GM03348 (cell line): ENCODE measurements at places on chromosomes 7 and 10.

- DNase-seq = no peak
Measured at GRCh38 chr7:74283858-74284447, 5.3 kb upstream of the CLIP2 start.

GRCh38 chr7:150685219-150686029, at the start of gene GIMAP2:
Gene GIMAP2, plus strand, starts transcription at chr7:150685706. Its CDS starts 1,354 bp downstream, at chr7:150687060.
- DNase-seq = peak; percentile 34

DNA sequence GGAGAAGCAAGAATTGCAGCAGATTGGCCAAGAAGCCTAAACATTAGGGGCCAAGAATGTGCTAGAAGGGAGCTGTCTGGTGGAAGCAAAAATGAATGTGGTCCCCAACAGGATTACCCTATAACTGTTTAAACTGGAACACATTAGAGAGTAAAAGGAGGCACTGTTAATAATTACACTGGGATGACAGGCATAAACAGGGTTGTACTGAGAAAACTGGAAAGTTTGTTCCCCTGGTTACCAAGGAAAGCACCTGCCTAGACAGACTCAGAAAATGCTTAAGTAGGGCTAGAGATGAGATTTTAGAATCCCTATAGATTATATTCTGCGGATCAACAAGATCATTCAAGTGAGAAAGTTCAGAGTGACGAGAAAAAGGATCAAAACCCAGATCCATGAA, 100.8 kb downstream of the CTTNBP2 start:
- DNase-seq = no peak

DNA sequence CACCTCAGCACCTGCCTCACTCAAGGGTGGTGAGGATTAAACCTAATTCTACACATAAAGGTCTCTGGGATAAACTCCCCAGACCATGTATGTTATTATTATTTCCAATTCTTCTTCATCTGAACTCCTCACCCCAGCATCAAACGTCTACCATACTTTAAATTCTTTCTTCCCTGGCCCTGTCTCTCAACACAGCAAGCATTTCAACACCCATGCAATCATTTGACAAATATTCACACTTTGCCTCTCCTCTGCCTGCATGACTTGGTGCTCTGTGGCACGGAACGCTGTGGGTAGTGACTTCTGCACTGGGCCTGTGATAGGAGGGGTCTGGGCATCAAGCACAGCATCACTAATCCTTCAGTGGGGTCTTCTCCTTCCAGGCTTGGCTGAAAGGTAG, 490.8 kb downstream of the TNS3 start:
- peak; percentile 66 for DNase-seq

GRCh38 chr7:35384761-35385700, 131.1 kb upstream of the TBX20 start:
- DNase-seq = no peak

DNA sequence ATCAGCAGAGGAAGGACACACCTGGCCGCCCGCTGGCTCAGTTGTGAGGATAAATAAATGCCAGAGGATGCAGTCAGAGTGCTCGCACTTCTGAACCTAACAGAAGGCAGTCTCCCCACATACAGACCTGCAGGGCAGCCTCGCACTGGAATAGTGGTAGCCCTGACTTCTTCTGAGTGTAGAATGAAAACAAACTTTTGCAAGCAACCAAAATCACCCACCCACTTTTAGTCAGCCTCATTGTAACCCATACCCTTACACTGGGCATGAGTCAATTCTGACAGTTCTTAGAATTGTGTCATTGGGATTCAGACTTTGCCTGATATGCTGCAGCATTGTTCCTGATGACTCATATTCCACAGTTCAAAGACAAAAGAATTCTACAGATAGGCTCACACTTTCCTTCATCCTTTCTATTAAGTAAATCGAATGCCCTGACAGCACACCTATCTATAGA, 167.0 kb upstream of the CDK1 start:
- DNase-seq = peak; percentile 65

GRCh38 chr7:27094304-27095049, 1.3 kb downstream of the HOXA1 start:
- no peak for DNase-seq

- no peak for DNase-seq
Measured at GRCh38 chr10:283916-284356, 148.7 kb downstream of the ZMYND11 start.

- DNase-seq = peak; percentile 29
Measured at GRCh38 chr10:109456566-109457301, 466.6 kb downstream of the XPNPEP1 start.

- no peak for DNase-seq
Measured at GRCh38 chr7:102934701-102935100, 21.9 kb downstream of the LRRC17 start.

- no peak for DNase-seq
Measured at GRCh38 chr10:359762-360161, 224.5 kb downstream of the ZMYND11 start.

DNA sequence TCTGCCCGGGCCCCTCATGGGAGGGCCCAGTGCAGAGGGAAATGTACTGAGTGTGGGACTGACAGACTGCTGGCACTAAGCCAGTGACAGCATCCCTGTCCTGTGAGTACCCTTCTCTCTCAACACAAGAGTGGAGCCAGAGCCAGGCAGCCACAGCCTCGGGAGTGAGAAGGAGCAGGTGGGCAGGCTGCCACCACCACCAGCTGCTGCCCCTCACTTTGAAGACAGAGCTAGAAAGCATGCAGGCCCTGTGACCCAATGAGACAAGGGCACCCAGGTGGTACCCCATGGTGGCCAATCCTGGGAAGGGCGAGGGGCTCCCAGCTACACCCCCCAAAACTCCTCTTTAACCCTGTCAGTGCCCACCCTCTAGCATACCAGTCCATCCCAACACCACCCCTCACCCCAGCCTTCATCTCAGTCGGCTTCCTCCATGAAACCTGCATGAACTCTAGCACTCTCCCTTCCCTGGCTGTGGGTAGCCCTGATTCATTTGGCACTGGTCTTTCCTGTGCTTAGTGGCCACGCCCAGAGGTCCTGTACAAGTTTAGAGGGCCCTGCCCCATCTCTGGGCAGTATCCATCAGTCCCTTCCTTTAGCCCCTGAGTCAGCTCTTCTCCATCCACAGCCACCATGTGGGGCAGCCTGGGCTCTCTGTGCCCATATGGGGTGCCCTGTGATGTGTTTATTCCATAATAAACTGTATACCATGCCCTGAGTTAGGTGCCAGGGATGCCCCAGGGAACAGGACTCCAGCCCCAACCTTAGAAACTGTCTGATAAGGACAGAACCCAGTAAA, 207.0 kb upstream of the ZMIZ1 start:
- no peak for DNase-seq

DNA sequence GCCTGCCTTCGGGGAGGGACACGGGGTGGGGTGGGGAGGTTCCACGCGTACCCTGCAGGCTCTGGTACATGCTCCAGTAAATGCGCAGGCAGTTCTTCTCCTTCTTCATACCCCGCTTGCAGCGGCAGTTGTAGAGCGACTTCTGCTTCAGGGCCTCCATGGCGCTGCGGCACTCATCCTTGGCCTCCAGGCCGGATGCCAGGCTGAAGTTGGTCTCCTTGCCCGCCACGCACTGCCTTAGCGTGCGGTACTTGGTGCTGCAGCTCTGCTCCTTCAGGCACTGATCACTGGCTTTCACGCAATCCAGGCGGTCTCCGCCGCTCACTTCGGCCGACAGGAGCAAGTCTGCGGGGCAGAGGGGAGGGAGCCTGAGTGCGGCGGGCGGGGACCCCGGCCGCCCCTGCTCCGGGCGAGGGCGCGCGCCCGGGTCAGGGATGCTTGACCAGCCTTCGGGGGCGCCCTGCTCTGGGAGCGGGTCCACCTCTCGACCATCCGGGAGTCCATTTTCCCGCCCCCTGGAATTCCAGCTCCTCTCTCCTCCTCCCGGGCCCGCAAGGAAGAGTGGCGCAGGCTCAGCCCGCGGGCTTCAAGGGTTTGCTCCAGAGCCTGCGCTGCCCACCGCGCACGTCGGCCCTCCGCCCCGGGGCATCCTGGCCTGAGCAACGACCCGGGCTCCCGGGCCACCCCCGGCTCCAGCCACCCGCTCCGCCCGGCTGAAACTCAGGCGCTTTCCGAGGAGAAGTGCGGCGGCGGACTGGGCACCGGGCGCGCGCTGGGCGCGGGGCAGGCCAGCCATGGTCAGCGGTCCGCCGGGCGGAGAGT, 2.0 kb downstream of the GFRA1 start:
- peak; percentile 57 for DNase-seq

DNA sequence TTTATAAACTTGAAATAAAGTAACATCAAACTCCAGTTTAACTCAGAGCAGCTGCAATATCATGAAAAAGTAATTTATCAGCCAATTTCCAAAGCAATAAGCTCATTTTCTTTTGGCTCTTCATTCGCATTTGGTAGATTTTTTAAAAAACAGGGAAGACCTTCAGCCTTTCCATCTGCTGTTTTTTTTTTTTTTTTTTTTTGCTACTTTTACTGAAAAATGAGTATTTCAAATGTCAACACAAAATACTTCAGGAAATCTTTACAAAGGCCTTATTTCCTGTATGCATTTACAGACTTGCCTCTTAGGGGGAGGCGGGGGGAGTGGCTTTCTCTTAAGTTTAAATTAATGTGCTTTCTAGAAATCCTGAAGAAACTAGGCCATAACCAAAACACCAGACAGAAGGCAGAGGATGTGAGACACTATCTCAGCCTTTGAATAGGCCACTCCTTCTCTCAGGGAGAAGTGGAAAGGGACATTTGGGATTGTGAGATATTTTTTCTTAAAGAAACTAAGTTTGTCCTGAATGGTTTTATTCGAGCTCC, 91.8 kb downstream of the COL28A1 start:
- DNase-seq = no peak

DNA sequence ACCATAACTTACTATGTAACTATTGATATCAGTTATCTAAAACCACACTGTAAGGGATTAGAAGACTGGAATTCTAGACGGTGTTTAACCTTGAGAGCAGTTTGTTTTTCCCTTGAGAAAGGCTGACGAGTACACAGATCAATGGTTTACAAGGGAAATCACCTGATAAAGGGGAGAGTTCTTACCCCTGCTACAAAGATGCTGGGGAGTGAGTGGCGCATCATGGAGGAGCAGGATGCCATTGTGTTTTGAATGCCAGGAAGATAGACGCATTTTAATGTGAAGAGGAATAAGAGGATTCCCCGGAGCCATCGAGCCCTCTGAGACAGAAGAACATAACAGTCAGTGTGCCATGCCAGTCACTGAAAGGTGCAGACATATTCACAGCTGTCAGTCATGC, 145.2 kb downstream of the PKD1L1 start:
- DNase-seq = no peak

GRCh38 chr10:5461203-5461588, 38.2 kb downstream of the CALML5 start:
- no peak for DNase-seq

- DNase-seq = no peak
Measured at GRCh38 chr10:7274293-7274692, 136.5 kb downstream of the SFMBT2 start.

GRCh38 chr10:124214610-124215375, 121.4 kb upstream of the CHST15 start:
- no peak for DNase-seq

GRCh38 chr7:37286454-37286832, 162.2 kb downstream of the ELMO1 start:
- no peak for DNase-seq

DNA sequence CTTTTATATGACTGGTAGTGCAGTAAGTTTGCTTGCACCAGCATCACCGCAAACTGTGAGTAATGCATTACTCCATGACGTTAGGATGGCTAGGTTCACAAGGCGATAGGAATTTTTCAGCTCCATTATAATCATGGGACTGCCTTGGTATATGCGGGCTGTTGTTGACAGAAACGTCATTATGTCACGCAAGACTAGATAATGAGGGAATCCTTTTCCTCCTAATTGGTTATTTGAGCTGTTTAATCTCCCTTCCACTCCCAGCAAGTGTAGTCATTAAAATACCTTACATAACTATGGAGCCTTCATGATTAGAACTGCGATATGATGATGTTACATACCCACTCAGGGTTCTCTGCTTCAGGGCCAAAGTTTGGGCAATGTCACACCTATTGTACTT, 17.3 kb downstream of the KLLN start:
- no peak for DNase-seq

- no peak for DNase-seq
Measured at GRCh38 chr7:121831351-121831750, 41.6 kb upstream of the PTPRZ1 start.

- no peak for DNase-seq
Measured at GRCh38 chr7:44750921-44751571, 2.4 kb downstream of the ZMIZ2 start.

- DNase-seq = no peak
Measured at GRCh38 chr7:98921608-98922372, 43.5 kb downstream of the TRRAP start.

- peak; percentile 10 for DNase-seq
Measured at GRCh38 chr7:84232646-84233045, 38.1 kb upstream of the SEMA3A start.

DNA sequence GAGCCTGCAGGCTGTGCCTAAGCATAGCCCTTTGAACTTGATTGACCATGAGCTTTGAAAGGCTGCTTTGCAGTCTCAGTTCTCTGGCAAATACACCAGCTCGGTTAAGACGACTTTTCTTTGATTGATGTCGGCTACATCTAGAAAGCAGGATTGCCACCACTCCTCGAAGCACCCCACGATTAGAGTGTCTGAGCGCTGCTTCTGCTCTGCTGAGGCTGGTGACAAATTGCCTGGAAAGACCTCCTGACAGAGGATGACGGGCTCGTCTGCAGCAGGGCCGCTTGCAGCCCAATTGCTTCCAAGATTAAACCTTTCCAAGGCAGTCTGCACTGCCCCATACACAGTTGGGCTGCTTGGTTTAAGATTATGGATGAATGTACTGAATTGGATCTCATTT, 182.0 kb downstream of the CUX1 start:
- no peak for DNase-seq

- DNase-seq = peak; percentile 50
Measured at GRCh38 chr7:46257761-46258448, 336.8 kb upstream of the IGFBP3 start.

- DNase-seq = no peak
Measured at GRCh38 chr7:157431951-157432540, 95.2 kb downstream of the DNAJB6 start.

GRCh38 chr10:110561292-110561691, 6.2 kb upstream of the SMC3 start:
- no peak for DNase-seq

GRCh38 chr7:6437251-6437650, 10.5 kb downstream of the DAGLB start:
- DNase-seq = no peak

DNA sequence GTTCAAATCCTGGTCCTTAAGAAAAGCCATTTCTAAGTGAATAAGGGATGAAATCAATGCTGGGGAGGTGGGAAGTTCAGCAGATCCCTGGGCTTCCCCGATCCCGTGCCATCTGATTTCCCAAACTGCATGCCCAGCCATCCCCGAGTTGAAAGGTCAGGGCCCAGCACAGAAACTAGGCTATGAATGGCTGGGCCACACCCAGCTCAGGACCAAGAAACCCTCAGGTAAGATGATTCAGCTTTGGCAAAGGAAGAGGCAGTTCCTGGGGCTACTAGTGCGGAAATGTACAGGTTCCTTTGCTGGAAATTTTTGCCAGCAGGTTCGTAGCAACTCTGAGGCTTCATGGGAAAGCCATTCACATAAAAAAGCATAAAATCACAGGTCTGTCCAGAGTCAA, 182.7 kb downstream of the FAM107B start:
- DNase-seq = no peak
